ENCODE measurements at places on chromosomes 2 and 18.

DNA sequence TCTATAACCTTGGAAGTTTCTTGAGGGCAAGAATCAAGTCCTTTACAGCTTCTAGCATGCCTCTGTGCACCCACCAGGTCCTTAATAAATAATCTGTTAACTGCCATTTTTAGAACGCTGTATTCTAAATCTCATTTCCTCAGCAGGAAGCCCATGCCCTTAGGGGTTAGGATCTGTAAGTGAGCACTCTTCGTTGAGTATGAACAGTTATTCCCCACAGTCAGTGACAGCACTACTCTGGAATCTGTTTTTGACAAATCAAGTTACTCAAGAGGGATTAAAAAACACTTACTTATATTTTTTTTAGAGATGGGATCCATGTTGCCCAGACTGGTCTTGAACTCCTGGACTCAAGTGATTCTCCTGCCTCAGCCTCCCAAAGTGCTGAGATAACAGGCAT is 14.6 kb downstream of the PAIP2B start:
- no peak for DNase-seq

DNA sequence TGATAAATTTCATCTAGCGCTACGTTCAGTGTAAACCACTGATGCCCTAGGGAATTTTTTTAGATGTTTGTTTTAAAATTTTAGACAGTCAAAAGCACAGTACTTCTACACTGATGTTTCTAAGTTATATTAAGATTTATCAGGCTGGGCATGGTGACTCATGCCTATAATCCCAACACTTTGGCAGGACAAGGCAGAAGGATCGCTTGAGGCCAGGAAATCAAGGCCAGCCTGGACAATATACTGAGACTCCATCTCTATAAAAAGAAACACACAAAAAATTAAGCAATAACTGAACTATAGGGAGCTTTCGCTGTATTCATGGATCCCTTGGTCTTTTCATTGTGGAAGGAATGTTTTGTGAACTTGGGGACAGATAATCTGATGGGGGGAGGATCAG is 50.6 kb upstream of the MAPRE2 start:
- DNase-seq: no peak

DNA sequence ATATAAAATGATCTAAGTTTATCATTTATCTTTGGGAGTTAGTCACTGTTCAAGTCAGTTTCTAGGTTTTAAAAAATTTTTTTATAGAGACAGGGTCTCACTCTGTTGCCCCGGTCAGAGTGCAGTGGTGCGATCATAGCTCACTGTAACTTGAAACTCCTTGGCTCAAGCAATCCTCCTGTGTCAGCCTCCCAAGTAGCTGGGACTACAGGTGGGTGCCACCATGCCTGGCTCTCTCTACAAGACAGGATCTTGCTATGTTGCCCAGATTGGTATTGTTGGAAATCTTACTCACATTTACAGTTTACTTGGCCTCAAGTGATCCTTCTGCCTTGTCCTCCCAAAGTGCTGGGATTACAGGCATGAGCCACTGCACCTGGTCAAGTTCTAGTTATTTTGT is 74.5 kb downstream of the MIB1 start:
- no peak for DNase-seq

DNA sequence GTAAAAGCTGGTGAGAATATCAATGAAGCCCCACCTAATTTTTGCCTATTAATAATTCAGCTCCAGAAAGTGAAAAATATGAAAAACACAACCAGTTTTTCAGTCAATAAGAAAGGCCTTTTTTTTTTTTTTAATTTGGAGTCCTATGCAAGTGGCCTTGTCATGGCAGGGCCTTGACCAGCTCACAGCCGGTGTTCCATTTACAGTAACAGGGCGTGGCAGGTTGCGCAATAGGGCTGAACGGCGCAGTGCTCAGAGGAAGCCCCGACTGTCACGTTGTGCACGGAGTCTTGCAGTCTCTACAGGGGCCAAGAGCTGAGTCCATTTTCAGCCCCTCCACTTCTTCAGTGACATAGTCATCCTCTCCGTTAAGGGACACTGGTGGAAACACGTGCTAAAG is 184.1 kb upstream of the FN1 start:
- no peak for DNase-seq

DNA sequence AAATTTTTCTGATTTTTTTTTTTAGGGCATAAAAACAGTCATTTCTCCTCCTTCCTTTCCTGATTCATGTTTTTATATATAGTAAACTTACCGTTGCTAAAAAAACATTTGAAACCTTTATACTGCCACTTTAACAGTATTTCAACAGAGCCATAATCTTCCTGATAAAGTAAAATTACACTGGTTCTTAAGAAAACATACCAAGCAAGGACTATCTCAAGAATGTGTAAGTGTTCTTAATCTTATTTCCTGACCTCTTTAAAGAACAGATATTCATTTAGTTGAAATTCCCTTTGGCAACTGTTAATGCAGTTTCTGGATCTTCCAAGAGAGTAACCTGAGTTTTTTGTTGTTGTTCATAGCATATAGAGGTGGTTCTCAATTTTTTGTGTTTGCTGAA is 26.6 kb upstream of the COLEC12 start:
- DNase-seq: no peak

- no peak for DNase-seq
These were observed 118.4 kb downstream of the ARL4C start for GRCh38 chr2:234378440-234378839.

DNA sequence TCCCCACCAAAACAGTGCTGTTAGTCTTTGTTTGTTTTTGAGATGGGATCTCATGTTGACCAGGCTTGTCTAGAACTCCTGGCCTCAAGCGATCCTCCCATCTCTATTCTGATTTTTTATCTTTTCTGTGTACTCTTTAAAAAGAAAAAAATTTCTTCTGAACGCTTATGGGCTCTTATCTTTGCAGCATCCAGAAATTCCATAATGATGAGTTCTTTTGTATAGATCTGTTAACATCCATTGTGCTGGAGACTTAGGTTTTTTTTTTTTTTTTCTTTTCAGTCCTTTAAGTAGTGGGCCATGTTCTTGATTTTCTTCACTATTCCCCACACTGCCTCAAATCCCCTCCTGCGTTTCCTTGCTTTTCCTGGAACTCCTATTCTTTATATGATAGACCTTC is 31.0 kb downstream of the RBBP8 start:
- no peak for DNase-seq

- DNase-seq: no peak
These were observed 18.8 kb downstream of the UXS1 start for GRCh38 chr2:106175086-106175850.

- DNase-seq: no peak
These were observed 425.6 kb downstream of the SUCLG1 start for GRCh38 chr2:84033347-84033974.

DNA sequence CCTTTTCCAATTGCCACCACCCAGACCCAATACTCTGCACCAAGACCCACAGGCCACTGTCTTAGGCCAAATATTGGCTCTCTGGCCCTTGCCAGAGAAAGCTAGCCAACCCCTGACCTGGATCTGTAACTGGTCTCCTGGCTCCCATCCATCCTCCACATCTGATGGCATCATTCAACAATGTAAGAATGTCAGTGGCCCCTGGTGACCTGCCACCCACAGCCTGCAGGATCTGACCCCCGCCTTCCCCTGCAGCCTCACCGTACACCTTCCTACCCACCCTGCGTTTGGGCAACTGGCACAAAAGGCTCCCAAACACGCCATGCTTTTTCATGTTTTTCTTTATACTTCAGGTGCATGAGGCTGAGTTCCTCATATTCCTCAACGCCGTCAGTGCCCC is 60.0 kb upstream of the ASAP2 start:
- no peak for DNase-seq
